Endodermal cell (in vitro differentiated cells): ENCODE measurements at places on chromosomes 4 and X.

GRCh38 chr4:94369046-94369445, 26.4 kb upstream of the HPGDS start:
- no peak for DNase-seq

GRCh38 chr4:94926936-94927335, 169.2 kb downstream of the BMPR1B start:
- no peak for DNase-seq

- no peak for DNase-seq
These were observed 9.6 kb downstream of the CTBP1 start for GRCh38 chr4:1239141-1239949.

- no peak for DNase-seq
These were observed 376.8 kb upstream of the FGF16 start for GRCh38 chrX:77070202-77070918.

GRCh38 chr4:54556587-54556986, 101.2 kb upstream of the KIT start:
- no peak for DNase-seq
